Caki2 (cell line): ENCODE measurements at places on chromosomes 12 and 14.

DNA sequence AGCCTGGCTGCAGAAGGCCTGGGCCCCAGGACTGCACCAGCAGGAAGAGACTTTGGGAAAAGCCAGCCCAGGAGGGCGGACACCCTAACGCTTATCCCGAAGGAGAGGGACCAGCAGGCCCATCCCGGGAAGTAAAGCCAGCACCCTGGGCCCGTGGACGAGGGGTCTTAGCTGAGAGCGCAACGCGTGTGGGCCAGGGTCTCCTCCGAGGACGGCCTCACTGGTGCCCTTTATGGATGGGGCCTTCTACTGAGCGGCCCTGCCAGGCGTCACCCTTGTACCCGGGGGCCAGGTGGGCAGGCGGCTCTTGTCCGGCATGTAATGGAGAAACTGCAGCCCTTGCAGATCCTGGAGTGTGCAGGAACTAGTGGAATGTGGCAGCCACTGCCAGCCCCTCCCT lies 14.1 kb downstream of the TEDC1 start:
- DNase-seq, result no peak

GRCh38 chr12:77229640-77230442 lies 164.5 kb upstream of the E2F7 start:
- no peak for DNase-seq

DNA sequence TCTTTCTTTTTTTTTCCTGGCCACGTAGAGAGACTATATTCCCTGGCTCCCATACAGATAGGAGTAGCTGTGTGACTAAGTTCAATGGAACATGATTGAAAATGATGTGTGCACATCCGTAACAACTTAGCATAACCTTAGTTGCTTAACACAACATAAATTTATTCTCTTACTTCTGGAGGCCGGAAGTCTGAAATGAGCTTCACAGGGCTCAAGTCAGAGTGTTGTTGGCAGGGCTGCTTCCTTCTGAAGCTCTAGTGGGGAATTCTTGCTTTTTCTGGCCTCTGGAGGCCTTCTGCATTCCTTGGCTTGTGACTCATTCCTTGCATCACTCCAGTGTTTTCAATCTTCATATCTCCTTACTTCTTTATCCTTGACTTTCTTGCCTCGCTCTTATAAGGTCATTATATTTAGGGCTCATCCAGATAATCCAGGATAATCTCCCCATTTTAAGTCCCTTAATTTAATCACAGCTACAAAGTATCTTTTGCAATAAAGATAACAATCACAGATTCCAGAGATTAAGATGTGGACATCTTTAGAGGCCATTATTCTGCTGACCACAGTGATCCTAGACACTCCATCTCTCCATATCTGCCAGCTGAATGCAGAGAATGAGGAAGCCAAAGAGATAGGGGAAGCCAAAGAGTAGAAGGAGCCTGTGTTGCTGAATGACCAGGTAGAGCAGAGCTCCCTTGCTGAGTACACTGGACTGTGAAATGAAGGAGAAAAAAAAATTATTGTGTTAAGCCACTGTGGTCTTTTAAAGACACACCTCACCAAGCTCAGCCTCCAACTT lies 21.0 kb upstream of the SNX6 start:
- DNase-seq, result peak; percentile 85

GRCh38 chr14:94373708-94374107 lies 14.7 kb downstream of the SERPINA1 start:
- DNase-seq, result peak; percentile 69

DNA sequence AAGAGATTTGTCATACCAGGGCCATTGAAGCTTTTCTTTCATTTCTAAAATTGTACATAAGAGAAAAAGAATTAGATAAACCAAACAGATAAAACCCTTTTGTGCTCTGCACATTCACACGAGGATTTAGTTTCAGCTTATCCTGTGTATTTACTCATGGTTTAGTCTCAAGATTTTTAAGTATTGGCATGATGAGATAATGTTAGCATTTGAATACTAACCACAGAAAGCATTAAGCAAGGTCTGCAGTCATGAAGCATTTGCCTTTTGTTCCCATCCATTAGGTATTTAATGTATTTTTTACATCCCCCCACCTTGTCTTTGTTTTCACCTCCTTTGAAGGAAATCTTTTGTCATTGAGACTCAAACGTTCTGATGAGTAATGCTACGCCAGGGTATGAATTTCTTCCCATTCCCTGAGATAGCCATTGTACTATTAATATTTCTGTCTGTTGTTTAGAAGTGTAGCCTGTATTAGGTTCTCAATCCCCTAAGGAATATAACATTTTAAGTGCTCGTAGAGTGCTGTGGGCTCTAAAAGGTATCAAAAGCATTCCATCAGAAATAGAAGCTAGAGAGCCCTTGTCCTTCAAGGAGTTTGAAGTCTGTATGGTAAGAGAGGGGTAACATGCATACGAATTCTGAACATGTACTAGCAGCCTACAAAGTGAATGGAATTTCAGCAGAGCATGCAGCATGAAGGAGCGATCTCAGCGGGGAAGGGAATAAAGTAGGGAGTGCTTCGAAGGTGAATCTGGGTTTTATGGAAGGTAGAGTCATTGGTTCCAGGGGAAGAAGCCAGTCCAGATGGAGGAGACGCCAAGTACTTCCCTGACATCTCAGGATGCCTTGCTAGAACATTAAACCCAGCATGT lies 22.3 kb downstream of the CRADD start:
- no peak for DNase-seq

- DNase-seq, result no peak
Measured at GRCh38 chr14:90656973-90657372, 159.3 kb downstream of the TTC7B start.

DNA sequence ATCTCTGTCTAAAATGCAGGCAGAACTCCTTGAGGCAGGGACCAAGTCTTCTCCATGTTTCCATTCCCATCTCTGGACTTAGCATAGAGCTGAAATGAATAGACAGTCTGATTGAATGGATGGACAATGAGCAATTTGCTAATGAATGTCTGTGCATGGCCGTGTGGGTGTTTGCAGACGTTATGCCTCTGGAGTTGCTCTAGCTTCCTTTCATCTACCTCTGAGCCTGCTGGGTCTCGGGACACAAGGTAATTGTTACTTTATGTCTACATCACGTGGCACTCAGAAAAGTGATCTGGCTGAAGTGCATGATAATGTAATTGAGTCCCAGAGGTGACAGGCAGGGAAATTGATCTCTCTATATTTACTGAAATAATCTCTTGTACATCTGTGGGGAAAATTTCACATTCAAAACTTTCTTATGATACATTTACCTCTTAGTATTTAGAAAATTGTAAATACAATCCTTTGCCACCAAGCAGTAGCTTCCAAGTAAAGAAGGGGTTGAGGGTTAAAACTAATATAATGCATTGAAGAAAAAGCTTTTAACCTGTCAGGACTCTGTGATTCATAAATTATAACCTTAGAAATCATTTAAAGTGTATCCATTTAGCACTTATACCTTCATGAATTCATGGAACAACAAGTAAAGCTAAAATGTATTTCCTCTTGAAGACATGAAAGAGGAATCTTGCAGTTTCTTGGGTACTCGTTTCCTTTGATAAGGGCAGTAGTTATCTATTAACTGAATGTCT lies 424.1 kb downstream of the APAF1 start:
- DNase-seq, result no peak

DNA sequence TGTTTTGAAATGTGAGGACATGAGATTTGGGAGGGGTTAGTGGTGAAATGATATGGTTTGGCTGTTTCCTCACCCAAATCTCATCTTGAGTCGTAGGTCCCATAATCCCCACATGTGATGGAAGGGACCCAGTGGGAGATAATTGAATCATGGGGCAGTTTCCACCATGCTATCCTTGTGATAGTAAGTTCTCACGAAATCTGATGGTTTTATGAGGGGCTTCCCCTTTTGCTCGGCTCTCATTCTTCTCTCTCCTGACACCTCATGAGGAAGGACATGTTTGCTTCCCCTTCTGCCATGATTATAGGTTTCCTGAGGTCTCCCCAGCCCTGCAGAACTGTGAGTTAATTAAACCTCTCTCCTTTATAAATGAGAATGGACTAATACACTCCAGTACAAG lies 18.0 kb downstream of the GALNT6 start:
- DNase-seq, result no peak

DNA sequence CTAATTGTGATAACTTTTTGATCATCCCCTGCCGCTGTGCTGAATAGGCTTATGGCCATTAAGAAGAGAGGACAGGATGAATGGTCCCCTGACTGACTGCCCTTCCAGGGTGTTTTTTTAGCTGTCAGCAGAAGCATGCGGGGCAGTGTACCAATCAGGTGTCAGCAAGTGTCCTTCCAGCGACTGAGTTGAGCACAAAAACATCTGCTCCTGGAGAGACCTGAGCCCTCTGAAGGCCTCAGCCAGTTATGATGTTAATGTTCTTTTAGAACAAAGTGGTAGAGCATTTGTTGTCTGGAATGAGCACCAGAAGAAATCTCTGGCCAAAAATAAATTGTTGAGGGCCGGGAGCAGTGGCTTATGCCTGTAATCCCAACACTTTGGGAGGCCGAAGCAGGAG lies 37.5 kb downstream of the P2RX7 start:
- no peak for DNase-seq

GRCh38 chr14:85702997-85703396 lies 173.1 kb downstream of the FLRT2 start:
- no peak for DNase-seq
